ENCODE measurements at places on chromosomes 12 and 14.
A peak's percentile ranks its signal among the peaks of the same experiment; 100 is the strongest.

GRCh38 chr12:46493834-46494181 lies 121.2 kb upstream of the SLC38A2 start:
- no peak for DNase-seq

GRCh38 chr14:65336191-65336591 lies 76.3 kb upstream of the FUT8 start:
- DNase-seq, result peak; percentile 81

DNA sequence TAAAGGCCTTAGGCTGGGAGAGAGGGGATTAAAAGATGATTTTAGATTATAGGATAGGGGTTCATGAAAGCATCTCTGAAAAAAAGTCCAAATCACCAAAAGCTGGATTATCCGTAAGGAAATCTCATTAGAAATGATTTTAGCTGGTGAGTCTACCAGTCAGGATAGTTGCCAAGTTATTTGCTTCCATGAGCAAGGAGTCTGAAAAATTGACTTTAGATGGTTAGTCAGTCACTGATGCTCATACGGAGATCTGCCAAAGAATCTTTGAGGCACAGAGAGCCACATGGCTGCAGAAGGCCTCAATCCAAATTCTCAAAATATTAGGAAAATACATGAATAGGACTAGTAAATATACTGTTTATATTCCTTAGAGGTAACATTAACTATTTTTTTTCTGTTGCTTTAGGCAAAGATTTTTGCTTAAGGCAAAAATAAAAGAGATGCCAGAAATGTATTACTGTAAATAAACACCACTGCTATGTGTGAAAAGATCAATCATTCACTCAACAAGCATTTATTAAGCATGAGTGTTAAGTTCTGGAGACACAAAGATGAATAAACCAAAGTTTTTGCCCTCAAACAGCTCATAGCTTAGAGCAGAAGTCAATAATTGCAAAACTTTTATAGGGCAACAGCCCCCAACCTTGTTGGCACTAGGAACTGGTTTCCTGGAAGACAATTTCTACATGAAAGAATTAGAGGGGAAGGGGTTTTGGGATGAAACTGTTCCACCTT lies 105.2 kb downstream of the BBS10 start:
- no peak for DNase-seq

GRCh38 chr14:106372870-106373652 lies 846.7 kb downstream of the TMEM121 start:
- no peak for DNase-seq

GRCh38 chr12:17971850-17972249 lies 118.1 kb downstream of the RERGL start:
- DNase-seq, result no peak

- no peak for DNase-seq
These were observed 48.9 kb upstream of the FOS start for GRCh38 chr14:75229661-75230139.

DNA sequence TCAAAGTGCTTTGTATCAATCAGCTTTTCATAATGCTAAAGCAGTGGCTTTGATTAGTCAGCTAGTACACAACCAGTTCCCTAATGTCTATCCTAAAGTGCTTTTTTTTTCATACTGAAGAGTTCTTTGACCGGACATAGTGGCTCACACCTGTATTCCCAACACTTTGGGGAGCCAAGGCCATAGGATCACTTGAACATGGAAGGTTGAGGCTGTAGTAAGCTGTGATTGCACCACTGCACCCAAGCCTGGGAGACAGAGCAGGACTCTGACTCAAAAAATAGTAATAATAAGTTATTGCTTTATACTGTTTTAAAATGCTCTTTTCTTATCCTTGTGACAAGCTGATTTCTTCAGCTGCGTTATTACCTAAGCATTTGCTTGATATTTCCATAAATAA lies 154.6 kb upstream of the AEBP2 start:
- no peak for DNase-seq

DNA sequence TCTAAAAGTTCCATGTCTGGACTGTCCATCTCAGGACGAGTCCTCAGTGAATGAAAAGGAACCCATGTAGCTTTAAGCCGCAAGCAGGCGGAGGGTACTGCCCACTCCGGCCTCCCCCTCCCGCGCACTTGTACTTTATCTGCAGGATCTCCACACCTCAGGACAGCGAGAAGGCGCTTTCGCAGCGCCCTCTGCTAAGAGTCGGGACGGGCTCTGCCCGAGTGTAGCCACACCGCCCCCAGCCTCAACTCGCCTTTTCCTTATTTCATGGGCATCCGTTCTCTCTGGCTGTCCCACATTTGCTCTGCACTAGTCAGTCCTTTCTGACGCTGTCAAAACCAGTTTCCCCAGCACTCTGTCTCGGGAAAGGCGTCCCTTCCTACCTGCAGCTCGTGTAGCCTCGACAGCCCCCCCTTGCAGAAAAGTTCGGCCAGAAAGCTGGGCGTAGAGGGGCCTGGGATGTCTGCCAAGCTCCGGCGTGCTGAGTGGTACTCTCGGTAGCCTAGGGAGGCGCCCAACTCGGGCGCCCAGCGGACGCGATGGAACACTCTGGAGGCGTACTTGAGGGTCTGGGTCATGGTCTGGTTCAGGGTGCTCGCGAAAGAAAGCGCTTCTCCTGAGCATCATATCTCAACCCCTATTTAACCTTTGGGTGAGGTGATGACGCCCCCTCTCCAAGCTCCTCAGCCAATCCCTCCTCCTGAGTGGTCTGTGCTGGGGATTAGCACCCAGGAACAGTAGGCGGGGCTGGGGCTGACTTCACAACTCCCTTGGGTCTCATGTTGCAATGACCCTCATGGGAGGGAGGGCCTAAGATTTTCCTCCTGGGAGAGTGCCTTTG lies at the start of gene CYP27B1:
CYP27B1 (minus strand) TSS at position 615 of the 841 bp plus-strand sequence; CDS start at position 578, 37 bp downstream.
- DNase-seq, result peak; percentile 9

- peak; percentile 91 for DNase-seq
These were observed 53.0 kb upstream of the ANP32D start for GRCh38 chr12:48419116-48419935.

- DNase-seq, result no peak
These were observed 2.4 kb downstream of the PRKD1 start for GRCh38 chr14:29925101-29925722.

GRCh38 chr12:48924617-48925303 lies 532 bp downstream of the FKBP11 start:
- peak; percentile 50 for DNase-seq

GRCh38 chr12:14554281-14555007 lies 13.2 kb downstream of the PLBD1 start:
- DNase-seq, result peak; percentile 49

DNA sequence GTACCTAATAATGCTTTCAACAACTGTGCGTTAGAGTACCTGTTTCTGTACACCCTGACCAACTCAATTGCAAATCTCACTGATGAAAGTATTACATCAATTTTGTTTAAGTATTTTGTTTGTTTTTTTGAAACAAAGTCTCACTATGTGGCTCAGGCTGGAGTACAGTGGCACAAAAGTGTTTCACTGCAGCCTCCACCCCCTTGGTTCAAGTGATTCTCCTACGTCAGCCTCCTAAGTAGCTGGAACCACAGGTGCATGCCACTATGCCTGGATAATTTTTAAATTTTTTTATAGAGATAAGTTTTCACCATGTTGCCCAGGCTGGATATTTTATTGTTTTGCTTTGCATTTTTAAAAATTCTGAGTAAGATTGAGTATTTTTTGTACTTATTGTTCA lies 46.7 kb downstream of the YEATS4 start:
- DNase-seq, result no peak

DNA sequence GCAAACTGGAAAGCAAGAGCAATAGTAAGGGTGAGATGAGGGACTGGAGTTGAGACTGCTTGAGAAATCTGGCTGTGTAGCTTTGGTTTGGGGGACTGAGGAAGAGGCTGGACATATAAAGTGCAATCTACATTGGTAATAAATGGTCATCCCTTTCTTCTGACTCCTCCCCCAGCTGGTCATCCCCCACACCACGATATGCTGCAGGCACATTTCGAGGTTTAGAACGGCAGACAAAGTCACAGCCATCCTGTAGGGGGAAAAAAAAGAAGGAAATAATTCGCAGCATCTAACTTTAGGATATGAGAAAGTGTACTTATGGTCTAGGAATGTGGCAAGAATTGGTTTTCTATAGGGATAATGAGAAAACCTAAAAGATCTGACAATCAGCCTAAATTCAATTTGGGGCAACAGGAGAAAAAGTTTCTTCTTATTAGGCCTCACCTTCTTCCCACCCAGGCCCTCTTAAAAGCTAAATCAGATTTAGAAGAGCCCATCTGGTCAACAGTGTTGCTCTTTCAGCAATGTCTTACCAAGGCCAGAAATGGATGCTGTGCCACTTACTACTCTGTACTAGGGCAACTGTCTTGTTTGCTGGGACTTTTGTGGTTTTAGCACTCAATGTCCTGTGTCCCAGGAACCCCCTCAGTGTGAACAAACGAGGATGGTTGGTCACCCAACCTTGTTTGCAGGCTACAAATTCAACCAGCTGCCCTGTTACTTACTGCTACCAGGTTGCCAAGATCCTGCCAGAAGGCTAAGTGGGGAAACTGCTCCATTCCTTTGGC lies 7.6 kb downstream of the M6PR start:
- DNase-seq, result no peak

- DNase-seq, result no peak
These were observed 43.9 kb upstream of the PLEKHG6 start for GRCh38 chr12:6266541-6266966.

DNA sequence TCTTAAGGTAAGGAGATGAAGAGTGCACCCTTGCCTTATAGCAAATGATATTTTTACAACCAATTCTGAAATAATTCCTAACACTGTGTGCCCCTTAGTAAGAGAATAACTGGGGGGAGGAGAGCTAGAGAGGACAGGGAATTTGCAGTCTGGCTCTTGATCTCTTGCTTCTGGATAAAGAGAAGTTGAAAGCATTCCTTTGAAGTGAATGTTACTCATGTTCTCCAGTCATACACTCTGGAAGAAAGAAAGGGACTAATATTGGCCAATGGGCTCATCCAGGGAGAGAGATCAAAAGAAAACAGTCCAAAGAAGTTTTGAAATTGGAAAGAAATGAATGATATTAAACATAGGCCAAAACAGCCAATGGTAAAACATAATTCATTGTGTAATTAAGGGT lies 25.3 kb downstream of the C12orf75 start:
- peak; percentile 71 for DNase-seq

GRCh38 chr14:88552876-88553275 lies 1.9 kb downstream of the PTPN21 start:
- DNase-seq, result no peak

DNA sequence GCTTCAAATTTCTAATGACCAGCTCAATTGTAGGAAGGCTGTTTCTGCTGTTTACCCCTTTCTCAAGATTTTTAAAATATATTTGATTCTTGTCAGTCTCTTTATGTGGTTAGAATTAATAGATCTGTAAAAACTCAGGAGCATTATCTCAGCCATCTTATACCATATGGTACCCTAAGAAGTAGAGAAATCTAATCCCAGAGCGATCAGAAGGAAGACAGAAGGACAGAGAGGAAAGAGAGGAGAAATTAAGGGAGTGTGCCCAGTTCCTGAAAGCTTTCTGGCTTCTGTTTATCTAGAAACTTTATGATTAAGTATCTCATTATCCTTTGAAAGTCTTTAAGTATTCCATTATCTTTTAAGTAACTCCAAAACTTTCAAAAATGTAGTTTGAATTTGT lies 152.1 kb upstream of the NAV3 start:
- DNase-seq, result peak; percentile 58

- no peak for DNase-seq
These were observed 12.5 kb downstream of the SYT10 start for GRCh38 chr12:33427071-33427470.

GRCh38 chr12:75482646-75483045 lies 2.1 kb downstream of the GLIPR1 start:
- DNase-seq, result no peak

GRCh38 chr12:56296295-56296694 lies 3.8 kb downstream of the CS start:
- no peak for DNase-seq

DNA sequence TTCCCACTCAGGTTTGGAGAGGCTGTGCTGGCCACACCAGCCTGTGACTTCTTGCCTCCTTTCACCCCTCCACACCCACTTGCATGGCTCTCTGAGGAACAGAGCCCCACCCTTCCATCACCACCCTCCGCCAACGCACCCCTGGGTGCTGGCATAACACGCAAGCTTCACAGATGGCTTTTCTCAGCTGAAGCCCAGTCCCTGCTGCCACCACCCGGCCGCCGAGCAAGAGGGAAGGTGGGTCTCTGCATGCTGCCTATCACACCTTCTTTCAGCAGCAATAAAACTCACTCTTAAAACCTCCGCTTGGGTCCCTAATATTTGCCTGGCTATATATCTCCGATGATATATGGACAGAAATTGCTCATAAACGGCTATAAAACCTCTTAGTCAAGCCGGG lies 41.6 kb downstream of the SMUG1 start:
- DNase-seq, result no peak

DNA sequence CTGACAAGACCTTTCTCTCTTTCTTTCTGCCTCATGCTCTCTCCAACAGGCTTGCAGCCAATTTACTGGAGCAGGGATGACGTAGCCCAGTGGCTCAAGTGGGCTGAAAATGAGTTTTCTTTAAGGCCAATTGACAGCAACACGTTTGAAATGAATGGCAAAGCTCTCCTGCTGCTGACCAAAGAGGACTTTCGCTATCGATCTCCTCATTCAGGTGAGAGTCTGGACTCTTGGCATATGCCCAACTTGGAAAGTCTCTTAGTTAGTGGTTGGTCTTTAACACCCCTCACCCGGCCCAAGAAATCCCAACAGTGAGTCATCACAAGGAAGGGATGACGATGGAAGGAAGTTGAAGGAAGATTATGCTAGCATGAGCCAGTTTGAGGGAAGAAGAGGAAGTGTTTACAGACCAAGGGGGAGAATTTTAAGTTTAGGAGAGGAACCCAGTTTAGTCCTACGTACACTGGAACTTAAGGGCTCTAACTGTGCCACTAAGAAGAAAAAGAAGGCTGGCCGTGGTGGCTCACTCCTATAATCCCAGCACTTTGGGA lies 189.7 kb downstream of the ETV6 start:
- no peak for DNase-seq

- no peak for DNase-seq
These were observed 1131.0 kb downstream of the AACS start for GRCh38 chr12:126196263-126196662.

DNA sequence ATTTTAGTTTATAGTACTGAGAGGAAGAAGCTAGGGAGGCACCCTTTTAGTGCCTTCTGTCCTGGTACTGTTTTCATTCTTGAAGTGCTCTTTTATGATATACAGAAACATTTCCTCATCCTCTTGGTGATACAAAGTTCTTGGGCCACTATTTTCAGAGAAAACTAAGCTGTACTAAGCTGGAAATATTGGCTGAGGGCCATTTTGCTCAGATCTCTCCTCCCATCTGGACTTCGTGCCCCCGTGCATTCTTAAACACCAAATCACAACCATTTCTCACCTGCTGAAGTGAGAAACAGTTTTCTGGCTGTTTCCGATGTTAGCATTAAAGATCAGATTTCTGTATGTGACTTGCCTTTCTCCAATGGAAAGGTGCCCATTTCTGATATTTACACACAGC lies 158.9 kb downstream of the FBXL14 start:
- DNase-seq, result peak; percentile 52

- no peak for DNase-seq
These were observed 150.3 kb downstream of the LRRK2 start for GRCh38 chr12:40375076-40375475.

GRCh38 chr14:58060898-58061297 lies 91.1 kb downstream of the ARMH4 start:
- no peak for DNase-seq

GRCh38 chr12:131092901-131093603 lies 139.3 kb downstream of the ADGRD1 start:
- no peak for DNase-seq

Measured in umbilical cord (tissue), 2 donors.